ENCODE measurements at places on chromosomes 11 and 22. TPM values are rescaled to one million over a fixed set of nuclear protein-coding genes. Genes with fewer than 3 reads are reported as not detected.

DNA sequence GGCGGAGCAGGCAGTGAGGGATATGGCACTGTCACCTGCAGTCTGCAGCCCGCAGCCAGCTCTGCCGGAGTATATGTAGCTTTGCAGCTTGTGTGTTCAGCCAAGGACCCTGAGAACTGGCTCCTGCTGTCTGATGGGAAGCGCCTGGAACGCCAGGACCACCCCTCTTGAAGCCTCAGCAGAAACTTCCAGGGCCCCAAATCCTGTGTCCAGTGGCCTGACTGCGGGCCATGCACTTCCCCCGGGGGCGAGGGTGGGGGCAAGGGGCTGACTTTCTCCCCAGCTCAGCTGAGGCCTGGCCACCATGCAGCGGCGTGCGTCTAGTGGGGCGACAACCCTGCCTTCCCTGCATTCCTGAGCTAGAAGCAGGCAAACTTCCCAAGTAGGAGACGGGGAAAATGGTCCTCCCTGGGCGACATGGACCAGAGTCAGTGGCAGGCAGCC is 32.3 kb downstream of the PISD start:
- H3K36me3 ChIP-seq, result no peaks in the 10 kb centered on the region
- no peaks in the 10 kb centered on the region for H3K27me3 ChIP-seq
- peak overlapping the region; percentile 98 for H3K27ac ChIP-seq

- H3K27ac ChIP-seq, result peak within 1 kb of the TSS; percentile 100
- DNase-seq, result peak; percentile 93
- peak within 1 kb of the TSS; percentile 85 for H3K4me3 ChIP-seq
- no peaks in the 10 kb centered on the region for H3K27me3 ChIP-seq
- peaks cover 19% of the 10 kb centered on the region for H3K4me1 ChIP-seq
Measured at GRCh38 chr22:19478901-19479354, at the start of gene UFD1. Gene UFD1, minus strand, starts transcription at chr22:19479193. Its CDS starts 108 bp downstream, at chr22:19479085.

DNA sequence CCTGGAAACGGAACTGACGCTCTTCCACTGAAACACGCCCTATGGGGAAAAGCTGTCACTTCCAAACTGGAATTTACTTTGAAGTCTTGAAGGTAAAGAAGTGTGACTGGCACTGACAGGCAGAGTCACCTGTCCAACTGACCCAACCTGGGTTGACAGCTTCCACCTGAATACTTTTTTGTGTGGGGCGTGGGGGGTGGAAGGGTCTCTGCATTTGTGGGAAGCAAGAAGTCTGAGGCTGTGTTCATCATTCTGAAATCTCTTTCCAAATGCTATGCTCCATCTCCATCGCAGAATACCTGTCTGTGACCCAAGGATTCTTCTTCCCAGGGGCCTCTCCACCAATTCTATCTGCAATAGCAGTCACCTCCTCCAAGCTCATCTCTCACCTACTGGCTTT is 7.8 kb downstream of the IFT27 start:
- no peaks in the 10 kb centered on the region for H3K27me3 ChIP-seq
- H3K27ac ChIP-seq, result no peak overlapping the region
- no peaks in the 10 kb centered on the region for H3K4me1 ChIP-seq
- no peaks in the 10 kb centered on the region for H3K36me3 ChIP-seq

SYNGR1 gene
- 14.0 TPM for total RNA-seq

NLRP6 gene
- total RNA-seq, result 1.7 TPM

DNA sequence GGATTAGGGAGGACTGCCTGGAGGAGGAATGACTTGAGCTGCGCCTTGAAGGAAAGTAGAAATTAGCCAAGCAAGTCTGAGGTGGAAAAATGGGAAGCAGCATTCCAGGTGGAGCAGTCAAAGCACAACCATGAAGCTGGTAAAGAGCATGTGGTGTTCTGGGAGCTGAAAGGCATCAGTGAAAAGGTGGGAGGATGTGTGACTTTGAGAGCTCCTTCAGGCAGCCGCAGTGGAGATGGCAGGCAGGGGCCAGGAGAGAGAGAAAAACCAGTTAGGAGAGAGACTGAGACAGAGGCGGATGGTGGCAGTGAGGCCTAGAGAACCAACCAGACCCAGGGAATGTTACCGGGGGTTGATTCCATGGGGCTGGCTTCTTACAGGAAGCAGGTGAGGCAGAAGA is 393.4 kb downstream of the MIAT start:
- no peaks in the 10 kb centered on the region for H3K27me3 ChIP-seq
- no peaks in the 10 kb centered on the region for H3K36me3 ChIP-seq
- no peaks in the 10 kb centered on the region for H3K4me1 ChIP-seq
- H3K4me3 ChIP-seq, result no peak overlapping the region

GPR83 gene
- 0.12 TPM for total RNA-seq

- H3K4me3 ChIP-seq, result no peak overlapping the region
- H3K36me3 ChIP-seq, result peaks cover 13% of the 10 kb centered on the region
- H3K4me1 ChIP-seq, result peaks cover 19% of the 10 kb centered on the region
Measured at GRCh38 chr11:57294225-57295131, 30.3 kb downstream of the TNKS1BP1 start.

DNA sequence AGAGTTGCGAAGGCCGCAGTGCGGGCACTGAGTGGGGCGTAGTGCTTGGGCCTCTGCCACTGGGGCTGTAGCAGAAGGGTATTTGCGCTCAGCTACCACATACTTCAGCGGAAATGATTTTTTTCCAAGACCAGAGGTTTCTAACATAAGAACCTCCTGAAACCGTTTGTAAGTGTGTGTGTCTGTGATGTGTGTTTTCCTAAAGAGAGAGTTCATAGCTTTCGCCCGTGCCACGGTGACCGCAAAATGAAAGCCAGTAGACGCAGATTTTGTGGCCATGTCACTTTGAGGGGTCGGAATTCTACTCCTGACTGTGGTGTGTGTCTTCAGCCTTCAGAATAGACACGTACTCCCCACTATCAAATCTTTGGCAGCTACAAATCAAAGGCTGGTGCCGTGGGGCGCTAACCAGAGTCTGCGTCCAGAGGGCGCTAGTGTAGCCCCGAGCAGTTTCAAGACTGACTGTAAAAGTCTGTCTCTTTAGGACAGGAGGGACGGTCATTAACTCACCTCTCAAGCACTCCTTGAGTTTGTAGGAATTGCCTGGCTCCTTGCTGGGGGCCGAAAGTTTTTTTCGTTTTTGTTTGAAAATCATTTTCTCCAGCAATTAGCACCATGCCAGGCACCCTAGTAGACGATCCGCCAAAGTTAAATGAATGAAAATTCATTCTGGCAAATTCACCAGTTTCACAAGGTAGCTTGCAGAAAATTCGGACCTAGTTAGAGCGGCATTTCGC is 2.5 kb upstream of the CALCA start:
- no peak overlapping the region for H3K27ac ChIP-seq
- H3K27me3 ChIP-seq, result peaks cover 83% of the 10 kb centered on the region
- H3K4me3 ChIP-seq, result peak overlapping the region; percentile 11
- H3K4me1 ChIP-seq, result peaks cover 31% of the 10 kb centered on the region

PATE4 gene
- not detected for total RNA-seq

DNA sequence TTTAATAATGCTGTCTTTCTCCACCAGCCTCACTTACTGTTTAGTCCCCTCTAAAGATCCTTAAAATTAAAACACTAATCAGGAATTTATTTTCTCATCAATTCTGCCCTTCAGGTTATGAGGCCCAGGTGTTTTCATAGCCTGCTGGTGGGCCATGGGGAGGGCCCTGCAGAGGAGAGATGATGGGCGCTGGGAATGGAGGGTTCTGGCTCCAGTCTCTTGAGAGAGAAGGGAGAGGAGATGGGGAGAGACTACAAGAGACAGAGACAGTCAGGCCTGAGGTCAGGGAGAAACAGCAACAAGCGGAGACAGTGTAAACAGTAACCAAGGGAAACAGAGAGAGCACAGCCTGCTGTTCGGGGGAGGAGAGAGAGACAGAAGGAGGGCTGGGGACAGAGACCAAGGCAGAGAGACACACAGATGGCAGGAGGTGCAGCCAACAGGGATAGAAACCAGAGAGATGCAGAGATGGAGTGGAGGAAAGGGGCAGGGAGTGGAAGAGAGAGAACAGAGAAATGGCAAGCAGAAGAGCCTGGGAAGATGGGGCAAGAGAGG is 187.3 kb upstream of the SYT13 start:
- H3K4me3 ChIP-seq, result no peak overlapping the region
- no peak overlapping the region for H3K27ac ChIP-seq
- DNase-seq, result no peak
- H3K4me1 ChIP-seq, result no peaks in the 10 kb centered on the region
- H3K36me3 ChIP-seq, result no peaks in the 10 kb centered on the region

- peaks cover 11% of the 10 kb centered on the region for H3K4me1 ChIP-seq
- H3K27ac ChIP-seq, result no peak overlapping the region
- no peaks in the 10 kb centered on the region for H3K27me3 ChIP-seq
- no peak overlapping the region for H3K4me3 ChIP-seq
- no peaks in the 10 kb centered on the region for H3K36me3 ChIP-seq
Measured at GRCh38 chr11:62000539-62001446, 33.4 kb upstream of the FTH1 start.
